ENCODE measurements at places on chromosomes 7 and 10.
A peak's percentile ranks its signal among the peaks of the same experiment; 100 is the strongest.

DNA sequence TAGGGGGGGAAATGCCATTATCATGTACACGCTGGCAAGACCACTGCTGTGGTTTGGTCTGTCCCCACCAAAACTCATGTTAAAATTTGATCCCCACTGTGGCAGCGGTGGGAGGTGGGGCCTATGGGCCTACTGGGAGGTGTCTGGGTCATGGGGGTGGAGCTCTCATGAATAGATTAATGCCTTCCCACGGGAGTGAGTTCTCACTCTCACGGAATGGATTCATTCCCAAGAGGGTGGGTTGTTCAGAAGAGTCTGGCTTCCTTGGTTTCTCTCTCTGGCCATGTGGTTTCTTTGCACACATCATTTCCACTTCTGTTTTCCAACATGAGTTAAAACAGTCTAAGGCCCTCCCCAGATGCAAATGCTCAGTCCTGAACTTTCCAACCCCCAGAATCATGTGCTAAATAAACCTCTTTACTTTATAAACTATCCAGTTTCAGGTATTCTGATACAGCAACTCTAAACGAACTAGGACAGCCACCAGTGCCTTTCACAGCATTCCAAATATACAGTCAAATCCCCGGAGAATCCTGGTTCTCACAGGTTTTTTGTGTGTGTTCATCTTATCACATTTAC is 44.3 kb downstream of the SMURF1 start:
- H3K27me3 ChIP-seq: no peaks in the 10 kb centered on the region
- H3K27ac ChIP-seq: no peak overlapping the region
- peaks cover 27% of the 10 kb centered on the region for H3K4me1 ChIP-seq
- no peak for DNase-seq
- peaks cover 33% of the 10 kb centered on the region for H3K36me3 ChIP-seq
- H3K4me3 ChIP-seq: no peak overlapping the region

GRCh38 chr7:45054442-45054841 is 34.3 kb downstream of the NACAD start:
- no peak overlapping the region for H3K4me3 ChIP-seq
- no peak for DNase-seq
- no peaks in the 10 kb centered on the region for H3K27me3 ChIP-seq
- H3K27ac ChIP-seq: peak overlapping the region; percentile 64
- peaks cover 22% of the 10 kb centered on the region for H3K4me1 ChIP-seq

- H3K4me1 ChIP-seq: no peaks in the 10 kb centered on the region
- H3K4me3 ChIP-seq: no peak overlapping the region
- DNase-seq: no peak
- no peak overlapping the region for H3K27ac ChIP-seq
- H3K27me3 ChIP-seq: no peaks in the 10 kb centered on the region
These were observed 46.2 kb downstream of the SEC61G start for GRCh38 chr7:54712820-54713219.

DNA sequence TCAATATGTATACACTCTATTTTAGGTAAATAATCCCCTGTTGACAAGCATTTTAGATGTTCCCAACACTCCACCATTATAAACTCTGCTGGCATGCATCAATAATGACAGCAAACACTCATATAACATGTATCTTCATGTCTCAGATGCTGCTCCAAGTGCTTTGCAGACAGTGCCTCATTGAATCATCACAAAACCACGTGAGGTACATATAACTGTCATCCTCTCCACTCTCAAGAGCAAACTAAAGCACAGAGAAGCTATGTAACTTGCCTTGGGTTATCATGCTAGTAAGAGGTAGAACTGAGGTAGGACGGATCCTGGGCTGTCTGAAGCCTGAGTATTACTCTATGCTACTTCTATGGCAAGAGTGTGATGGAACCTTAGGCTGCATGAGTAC is 72.5 kb upstream of the GSDME start:
- H3K36me3 ChIP-seq: peaks cover 93% of the 10 kb centered on the region
- peaks cover 77% of the 10 kb centered on the region for H3K4me1 ChIP-seq
- H3K27me3 ChIP-seq: no peaks in the 10 kb centered on the region
- H3K27ac ChIP-seq: no peak overlapping the region
- H3K4me3 ChIP-seq: no peak overlapping the region
- DNase-seq: no peak

DNA sequence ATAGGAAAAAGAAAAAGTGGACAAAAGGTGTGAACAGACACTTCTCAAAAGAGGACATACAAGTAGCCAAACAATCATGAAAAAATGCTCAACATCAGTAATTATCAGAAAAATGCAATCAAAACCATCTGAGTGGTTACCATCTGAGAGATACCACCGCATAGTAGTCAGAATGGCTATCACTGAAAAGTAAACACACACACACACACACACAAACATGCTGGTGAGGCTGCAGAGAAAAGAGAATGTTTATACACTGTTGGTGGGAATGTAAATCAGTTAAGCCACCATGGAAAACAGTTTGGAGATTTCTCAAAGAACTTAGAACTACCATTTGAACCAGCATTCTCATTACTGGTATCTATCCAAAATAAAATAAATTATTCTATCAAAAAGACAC is 145.7 kb downstream of the CYP26A1 start:
- H3K36me3 ChIP-seq: no peaks in the 10 kb centered on the region
- H3K27me3 ChIP-seq: peaks cover 6% of the 10 kb centered on the region
- no peak for DNase-seq
- no peaks in the 10 kb centered on the region for H3K4me1 ChIP-seq
- no peak overlapping the region for H3K27ac ChIP-seq
- no peak overlapping the region for H3K4me3 ChIP-seq

GRCh38 chr10:26095781-26096180 is 120.8 kb upstream of the GAD2 start:
- H3K4me1 ChIP-seq: no peaks in the 10 kb centered on the region
- H3K4me3 ChIP-seq: no peak overlapping the region
- H3K36me3 ChIP-seq: no peaks in the 10 kb centered on the region
- no peak for DNase-seq
- H3K27ac ChIP-seq: no peak overlapping the region

DNA sequence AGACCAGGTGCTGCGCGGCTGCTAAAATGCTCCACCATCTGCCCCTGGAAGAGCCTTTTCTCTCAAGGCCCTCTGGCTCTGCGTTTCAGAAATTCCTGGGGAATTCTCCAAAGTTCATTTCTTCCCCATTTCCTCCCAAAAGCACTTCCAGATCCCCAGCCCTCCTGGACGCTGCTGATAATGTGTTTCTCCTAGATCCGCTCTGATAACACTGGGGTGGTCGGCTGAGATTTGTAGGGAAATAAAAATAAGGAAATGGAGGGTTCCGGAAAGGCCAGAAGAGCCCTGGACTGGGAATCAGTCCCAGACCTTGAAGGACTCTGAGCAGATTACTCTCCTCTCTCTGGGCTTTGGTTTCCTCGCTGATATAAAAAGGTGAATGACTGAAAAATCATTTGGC is 28.1 kb downstream of the COL13A1 start:
- no peaks in the 10 kb centered on the region for H3K4me1 ChIP-seq
- no peak for DNase-seq
- no peak overlapping the region for H3K27ac ChIP-seq
- peaks cover 43% of the 10 kb centered on the region for H3K27me3 ChIP-seq

GRCh38 chr10:52668024-52668423 is 104.6 kb downstream of the MBL2 start:
- no peaks in the 10 kb centered on the region for H3K36me3 ChIP-seq
- DNase-seq: no peak
- no peaks in the 10 kb centered on the region for H3K27me3 ChIP-seq
- no peaks in the 10 kb centered on the region for H3K4me1 ChIP-seq
- H3K4me3 ChIP-seq: no peak overlapping the region

- no peak overlapping the region for H3K27ac ChIP-seq
- peaks cover 11% of the 10 kb centered on the region for H3K4me1 ChIP-seq
- H3K4me3 ChIP-seq: no peak overlapping the region
- no peaks in the 10 kb centered on the region for H3K36me3 ChIP-seq
- H3K27me3 ChIP-seq: peaks cover 49% of the 10 kb centered on the region
These were observed 4.7 kb upstream of the GAD2 start for GRCh38 chr10:26211781-26212444.

DNA sequence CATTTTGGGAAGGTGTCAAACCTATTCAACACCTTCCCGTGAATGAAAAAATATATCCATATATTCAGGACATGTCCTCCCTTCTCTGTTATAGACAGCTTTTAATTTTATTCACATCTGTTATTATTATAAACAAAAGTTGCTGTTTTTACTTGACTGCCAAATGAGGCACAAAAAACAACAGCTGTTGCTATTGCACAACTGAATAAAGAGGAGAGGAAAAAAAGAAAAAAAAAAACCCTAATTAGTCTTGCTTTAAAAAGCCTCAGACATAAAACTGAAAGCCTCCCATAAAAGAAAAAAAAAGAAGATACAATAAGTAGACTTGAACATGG is 153.4 kb downstream of the BMPER start:
- H3K4me3 ChIP-seq: no peak overlapping the region
- H3K27ac ChIP-seq: no peak overlapping the region
- DNase-seq: no peak
- no peaks in the 10 kb centered on the region for H3K4me1 ChIP-seq
- no peaks in the 10 kb centered on the region for H3K27me3 ChIP-seq

GRCh38 chr7:105748701-105749100 is 127.7 kb downstream of the ATXN7L1 start:
- no peak overlapping the region for H3K4me3 ChIP-seq
- H3K27ac ChIP-seq: no peak overlapping the region
- peaks cover 2% of the 10 kb centered on the region for H3K4me1 ChIP-seq
- no peaks in the 10 kb centered on the region for H3K36me3 ChIP-seq
- H3K27me3 ChIP-seq: peaks cover 6% of the 10 kb centered on the region

DNA sequence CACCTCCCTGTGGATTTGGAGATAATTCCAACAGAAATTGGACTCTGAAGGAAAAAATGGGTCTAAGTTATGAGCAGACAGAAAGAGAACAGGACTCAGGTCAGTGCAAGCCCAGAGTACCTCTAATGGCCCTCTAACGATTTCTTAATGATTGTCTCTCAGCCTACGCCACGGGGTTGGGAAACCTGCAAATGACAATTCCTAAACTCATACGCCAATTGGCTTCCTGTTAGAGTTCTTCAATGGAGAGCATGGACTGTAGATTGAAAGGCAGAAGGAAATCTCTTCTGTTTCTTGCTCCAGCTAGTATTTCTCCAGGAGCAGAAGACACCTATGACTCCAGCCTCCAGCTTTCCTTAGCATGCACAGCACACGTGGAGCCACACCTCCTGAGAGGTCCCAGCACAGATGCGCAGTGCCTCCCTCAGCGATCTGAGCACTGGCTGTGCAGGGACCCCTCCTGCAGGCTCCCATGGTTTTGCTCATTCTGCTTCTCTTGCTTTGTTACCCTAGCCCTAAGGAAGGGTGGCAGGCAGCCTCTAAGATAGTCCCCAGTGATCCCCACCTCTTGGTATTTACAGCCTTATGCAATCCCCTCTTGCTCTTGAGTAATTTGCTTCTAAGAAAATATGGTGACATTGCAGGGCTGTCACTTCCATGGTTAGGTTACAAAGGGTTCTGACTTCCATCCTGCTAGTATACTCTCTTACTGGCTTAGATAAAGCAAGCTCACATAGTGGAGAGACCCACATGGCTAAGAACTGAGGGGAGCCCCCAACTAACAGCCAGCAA is 30.1 kb downstream of the DENND11 start:
- no peaks in the 10 kb centered on the region for H3K27me3 ChIP-seq
- DNase-seq: no peak
- H3K4me3 ChIP-seq: no peak overlapping the region
- peaks cover 25% of the 10 kb centered on the region for H3K4me1 ChIP-seq
- peaks cover 48% of the 10 kb centered on the region for H3K36me3 ChIP-seq

GRCh38 chr7:94289071-94289470 is 105.6 kb upstream of the COL1A2 start:
- H3K27ac ChIP-seq: no peak overlapping the region
- H3K4me3 ChIP-seq: no peak overlapping the region
- no peaks in the 10 kb centered on the region for H3K4me1 ChIP-seq
- H3K27me3 ChIP-seq: peaks cover 17% of the 10 kb centered on the region
- DNase-seq: no peak

DNA sequence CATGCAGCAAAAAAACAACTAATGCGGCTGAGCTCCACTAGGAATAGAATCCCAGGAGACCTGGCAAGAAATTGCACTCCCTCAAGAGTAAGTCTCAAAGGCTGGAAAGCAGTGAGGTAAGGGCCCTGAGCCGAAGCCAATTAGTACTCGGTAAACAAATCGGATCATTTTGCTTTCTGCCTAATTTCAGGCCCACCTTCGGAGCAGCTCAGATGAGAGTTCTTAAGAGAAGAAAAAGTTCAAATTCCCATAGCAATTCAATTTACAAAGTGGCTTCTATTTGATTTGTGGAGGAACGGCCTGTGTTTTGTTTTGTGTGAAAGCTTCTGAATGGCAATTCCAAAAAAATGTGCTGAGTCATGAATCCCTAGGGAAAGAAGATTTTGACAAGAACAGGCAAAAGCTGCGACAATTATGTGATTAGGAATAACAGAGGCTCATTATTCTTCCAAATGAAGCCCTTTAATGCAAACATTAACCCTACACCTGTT is 60.9 kb downstream of the SLC16A9 start:
- H3K36me3 ChIP-seq: no peaks in the 10 kb centered on the region
- no peak for DNase-seq
- peaks cover 6% of the 10 kb centered on the region for H3K27me3 ChIP-seq
- H3K27ac ChIP-seq: no peak overlapping the region
- peaks cover 10% of the 10 kb centered on the region for H3K4me1 ChIP-seq

- DNase-seq: no peak
- H3K27me3 ChIP-seq: peaks cover 4% of the 10 kb centered on the region
- no peaks in the 10 kb centered on the region for H3K36me3 ChIP-seq
- no peak overlapping the region for H3K27ac ChIP-seq
These were observed 257.7 kb upstream of the GLI3 start for GRCh38 chr7:42494736-42495135.

DNA sequence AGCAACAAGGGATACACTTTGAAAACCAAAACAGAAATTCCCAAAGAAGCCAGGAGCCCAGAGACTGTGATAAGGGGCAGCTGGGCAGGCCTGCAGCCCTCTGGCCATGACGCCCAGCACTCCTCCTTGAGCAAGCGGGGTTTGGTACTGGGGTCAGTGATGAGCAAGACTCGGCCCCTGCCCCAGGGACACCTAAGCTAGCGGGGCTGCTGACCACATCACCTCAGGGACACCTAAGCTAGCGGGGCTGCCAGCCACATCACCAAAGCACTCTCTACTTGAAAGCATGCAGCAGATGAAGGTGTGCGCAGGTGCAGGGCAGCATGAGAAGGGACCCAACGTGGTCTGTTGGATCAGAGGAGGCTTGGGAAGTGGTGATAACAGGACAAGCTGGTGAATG is 108.0 kb upstream of the PPP2R2D start:
- no peaks in the 10 kb centered on the region for H3K4me1 ChIP-seq
- H3K4me3 ChIP-seq: no peak overlapping the region
- DNase-seq: no peak
- H3K27ac ChIP-seq: no peak overlapping the region
- no peaks in the 10 kb centered on the region for H3K27me3 ChIP-seq
- no peaks in the 10 kb centered on the region for H3K36me3 ChIP-seq

DNA sequence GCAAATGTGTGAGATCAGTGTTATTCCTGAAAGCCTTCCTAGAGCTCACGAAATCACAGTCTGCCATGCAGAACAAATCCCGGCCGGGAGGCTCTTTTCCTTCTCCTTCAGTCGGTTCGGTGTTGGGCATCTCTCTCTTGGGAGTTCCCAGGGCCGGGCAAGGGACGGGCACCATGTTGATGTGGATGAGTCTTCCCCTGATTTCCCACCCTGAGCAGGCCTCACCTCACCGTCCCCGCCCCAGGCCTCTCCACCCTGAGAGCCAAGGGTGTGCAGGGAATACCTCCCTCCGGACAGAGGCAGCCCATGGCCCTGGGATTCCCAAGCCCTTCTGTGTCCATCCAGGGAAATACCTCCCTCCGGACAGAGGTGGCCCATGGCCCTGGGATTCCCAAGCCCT is 28.0 kb upstream of the DIP2C start:
- H3K27ac ChIP-seq: no peak overlapping the region
- H3K36me3 ChIP-seq: no peaks in the 10 kb centered on the region
- no peaks in the 10 kb centered on the region for H3K4me1 ChIP-seq
- H3K27me3 ChIP-seq: peaks cover 3% of the 10 kb centered on the region
